Globus pallidus (tissue), 1 donor: ENCODE measurements at places on chromosomes 7 and 10.

DNA sequence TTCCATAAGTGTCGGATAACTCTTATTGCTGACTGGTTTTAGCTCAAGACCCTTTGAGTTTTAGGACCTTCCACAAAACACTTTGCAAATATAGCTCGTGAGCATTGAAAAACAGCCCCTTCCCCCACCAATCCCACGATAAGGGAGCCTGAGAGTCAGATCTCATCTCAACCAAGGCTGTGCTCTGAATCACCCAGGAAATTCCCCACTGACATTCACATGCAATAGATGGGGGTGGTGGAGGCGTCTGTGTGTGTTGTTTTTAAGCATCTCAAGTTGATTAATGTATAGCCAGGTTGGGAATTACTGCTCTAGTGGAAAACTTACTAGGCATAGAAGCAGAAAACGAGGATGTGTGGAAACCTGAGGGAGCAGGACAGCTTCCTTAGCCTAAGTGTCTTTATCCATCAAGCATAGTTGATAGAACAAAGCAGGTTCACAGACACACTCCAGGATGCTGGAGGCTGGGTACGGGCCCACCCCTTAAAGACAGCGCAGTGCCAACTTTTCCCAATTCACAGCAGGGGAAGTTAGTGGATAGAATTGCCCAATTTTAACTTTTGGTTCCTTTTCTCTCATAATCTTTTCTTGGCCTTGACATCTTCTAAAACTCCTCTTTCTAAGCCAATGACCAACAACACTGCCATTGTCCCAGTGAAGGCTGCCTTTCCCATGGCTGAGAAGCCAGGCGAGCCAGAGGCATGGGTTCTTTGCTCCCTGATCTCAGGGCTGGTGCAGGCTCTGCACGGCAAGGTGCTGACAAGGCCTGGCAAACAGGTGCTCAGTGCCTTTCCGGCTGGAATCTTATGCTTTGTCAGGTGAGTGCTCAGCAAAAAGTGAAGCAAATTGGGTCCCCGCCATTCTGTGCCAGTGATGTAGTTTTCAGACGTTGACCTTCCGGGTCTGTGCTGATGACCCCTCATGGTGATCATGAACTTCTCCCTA lies 98.5 kb upstream of the INSIG1 start:
- no peak for DNase-seq

- no peak for DNase-seq
Measured at GRCh38 chr10:49593564-49593875, 16.6 kb upstream of the SLC18A3 start.

DNA sequence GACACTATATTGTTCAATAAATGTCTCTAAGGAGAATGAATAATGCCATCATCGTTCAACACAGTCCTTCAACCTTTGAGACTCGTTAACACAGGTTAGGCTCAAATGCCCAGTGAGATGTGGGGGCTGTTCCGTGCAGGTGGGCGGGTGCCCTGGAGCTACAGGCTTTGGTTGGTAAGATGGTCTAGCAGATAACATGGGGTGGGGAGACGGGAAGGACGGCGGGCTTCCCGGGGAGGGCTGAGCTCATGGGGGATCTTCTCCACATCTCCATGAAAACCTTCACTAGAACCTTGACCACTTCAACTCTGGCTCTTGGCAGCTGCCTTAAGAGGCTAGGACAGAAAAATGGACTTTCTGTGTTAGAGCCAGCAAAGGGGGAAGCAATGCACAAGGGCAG lies 134.1 kb upstream of the TCERG1L start:
- DNase-seq, result no peak

- DNase-seq, result no peak
Measured at GRCh38 chr10:18793951-18794350, 134.7 kb downstream of the ARL5B start.

DNA sequence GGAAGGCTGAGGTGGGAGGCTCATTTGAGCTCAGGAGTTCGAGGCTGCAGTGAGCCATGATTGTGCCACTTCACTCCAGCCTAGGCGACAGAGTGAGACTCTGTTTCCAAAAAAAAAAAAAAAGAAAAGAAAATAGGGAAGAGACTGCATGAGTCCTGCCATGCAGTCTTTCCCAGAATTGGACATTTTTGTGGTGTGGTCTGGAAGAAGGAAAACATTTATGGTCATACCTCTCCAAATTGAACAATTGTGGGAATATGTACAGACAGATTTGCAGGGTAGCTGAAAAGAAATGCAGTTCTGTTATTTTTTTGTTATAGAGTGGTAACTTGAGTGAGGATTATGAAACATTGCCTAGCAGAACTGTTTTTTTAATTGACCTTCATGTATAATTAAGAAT lies 198.1 kb downstream of the AUTS2 start:
- no peak for DNase-seq

DNA sequence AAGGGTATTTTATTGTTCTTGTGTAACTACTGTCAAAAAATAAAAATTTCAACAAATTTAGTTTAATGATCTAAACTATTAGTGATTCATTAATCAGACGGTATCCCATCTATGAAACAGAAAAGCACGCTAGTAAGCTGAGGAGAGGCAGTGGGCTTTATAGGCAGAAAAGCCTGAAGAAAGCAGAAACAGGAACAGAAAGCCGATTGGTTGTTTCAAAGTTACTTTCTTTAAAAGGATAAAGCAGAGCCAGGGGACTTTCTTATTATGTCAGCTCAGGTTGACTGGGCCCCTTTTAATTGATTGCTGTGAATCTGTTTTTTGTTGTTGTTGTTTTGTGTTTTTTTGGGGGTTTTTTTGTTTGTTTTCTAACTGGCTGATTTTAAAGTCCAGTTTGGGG lies 105.5 kb downstream of the TES start:
- no peak for DNase-seq

DNA sequence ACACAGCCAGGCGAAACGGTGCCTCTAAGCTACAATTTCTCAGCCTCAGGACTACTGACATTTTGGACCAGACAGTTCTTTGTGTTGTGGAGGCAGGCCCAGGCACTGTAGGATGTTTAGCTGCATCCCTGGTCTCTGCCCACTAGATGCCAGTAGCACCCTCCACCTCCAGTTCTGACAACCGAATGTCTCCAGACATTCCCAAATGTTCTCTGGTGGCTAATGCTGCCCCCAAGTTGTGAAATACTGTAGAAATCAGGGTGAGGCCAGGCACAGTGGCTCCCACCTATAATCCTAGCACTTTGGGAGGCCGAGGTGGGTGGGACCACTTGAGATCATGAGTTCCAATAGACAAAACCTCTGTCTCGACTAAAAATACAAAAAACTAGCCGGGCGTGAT lies 18.2 kb downstream of the HNRNPF start:
- DNase-seq, result peak; percentile 81

DNA sequence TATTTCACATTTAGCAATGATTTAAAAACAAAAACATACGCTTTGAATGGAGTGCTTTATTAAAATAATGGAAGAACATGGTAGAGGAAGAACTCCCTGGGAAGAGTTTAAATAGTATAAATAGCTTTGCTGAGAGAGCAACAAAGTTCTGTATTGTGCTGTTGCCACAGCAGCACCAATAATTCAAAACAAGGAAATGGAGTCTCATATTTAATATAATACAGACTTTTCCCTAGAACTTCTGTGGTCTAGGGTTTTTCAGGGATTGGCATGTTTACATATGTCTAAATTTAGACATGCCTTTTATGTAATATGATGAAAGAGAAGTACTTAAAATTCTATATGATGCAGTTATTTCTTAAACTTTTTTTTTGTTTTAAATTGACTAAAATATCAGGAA lies 217.2 kb upstream of the HDAC9 start:
- DNase-seq, result no peak

GRCh38 chr7:37329940-37330339 lies 118.7 kb downstream of the ELMO1 start:
- DNase-seq, result no peak

- no peak for DNase-seq
Measured at GRCh38 chr10:75070476-75070875, 41.0 kb upstream of the SAMD8 start.

DNA sequence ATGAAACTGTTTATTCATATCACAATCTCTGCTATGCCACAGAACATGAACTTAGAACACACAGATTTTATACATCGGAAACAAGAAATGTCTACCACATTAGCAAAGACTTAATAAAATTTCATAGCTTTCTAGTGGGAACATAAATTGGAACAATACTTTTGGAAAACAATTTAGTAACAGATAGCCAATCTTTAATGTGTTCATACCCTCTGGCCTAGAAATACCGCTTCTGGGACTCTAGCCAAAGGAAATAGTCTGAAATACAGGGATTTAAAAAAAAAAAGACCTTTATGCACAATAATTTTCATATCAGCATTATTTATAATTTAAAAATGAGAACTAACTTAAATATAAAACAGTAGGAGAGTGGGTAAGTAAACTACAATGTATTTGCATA lies 168.5 kb downstream of the PLXNA4 start:
- DNase-seq, result no peak

- no peak for DNase-seq
Measured at GRCh38 chr10:88181902-88182600, 318.6 kb downstream of the PTEN start.

GRCh38 chr10:2734603-2735002 lies 332.7 kb upstream of the PFKP start:
- DNase-seq, result no peak

GRCh38 chr10:1552881-1553670 lies 184.2 kb downstream of the ADARB2 start:
- DNase-seq, result no peak

DNA sequence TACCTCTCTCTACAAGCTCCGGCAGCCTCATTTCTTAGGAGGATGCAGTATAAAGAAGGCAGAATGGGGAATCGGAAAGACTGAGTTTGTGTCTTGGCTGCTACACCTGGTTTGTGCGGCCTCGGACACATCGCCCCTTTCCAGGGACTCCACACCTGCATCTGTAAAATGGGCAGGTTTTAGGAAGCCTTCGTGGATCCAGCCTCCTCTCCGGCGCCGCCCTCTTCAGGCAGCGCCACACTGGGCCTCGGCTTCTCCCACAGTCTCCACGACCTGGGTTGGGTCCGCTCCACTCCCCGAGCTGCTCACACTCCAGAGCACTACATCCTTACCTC lies 341 bp downstream of the GOT1 start:
- DNase-seq, result no peak

DNA sequence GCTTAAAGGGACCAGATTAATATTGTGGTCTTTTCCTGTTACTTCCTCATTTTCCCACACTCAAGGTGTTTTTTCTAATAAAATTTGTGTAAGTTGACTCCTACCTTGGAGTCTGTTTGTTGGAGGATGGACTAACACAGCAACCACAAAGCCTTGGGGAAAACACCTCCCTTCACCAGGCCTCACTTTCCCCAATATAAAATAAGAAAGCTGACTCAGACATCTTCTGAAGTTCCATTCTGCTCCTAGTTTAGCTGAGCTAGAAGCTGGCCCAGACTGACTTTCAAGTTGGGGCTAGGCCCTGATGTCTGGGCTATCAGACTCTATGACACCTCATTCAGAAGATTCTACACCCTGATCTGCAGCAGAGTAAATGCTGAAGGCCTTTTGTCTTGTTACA lies 73.0 kb upstream of the ADRB1 start:
- no peak for DNase-seq

GRCh38 chr10:63627881-63628296 lies 106.7 kb downstream of the REEP3 start:
- no peak for DNase-seq

- no peak for DNase-seq
Measured at GRCh38 chr10:88949912-88950837, 2.4 kb downstream of the ACTA2 start.

GRCh38 chr7:33192695-33193291 lies 63.4 kb downstream of the BBS9 start:
- no peak for DNase-seq

- no peak for DNase-seq
Measured at GRCh38 chr10:103155471-103156085, 37.5 kb downstream of the NT5C2 start.

DNA sequence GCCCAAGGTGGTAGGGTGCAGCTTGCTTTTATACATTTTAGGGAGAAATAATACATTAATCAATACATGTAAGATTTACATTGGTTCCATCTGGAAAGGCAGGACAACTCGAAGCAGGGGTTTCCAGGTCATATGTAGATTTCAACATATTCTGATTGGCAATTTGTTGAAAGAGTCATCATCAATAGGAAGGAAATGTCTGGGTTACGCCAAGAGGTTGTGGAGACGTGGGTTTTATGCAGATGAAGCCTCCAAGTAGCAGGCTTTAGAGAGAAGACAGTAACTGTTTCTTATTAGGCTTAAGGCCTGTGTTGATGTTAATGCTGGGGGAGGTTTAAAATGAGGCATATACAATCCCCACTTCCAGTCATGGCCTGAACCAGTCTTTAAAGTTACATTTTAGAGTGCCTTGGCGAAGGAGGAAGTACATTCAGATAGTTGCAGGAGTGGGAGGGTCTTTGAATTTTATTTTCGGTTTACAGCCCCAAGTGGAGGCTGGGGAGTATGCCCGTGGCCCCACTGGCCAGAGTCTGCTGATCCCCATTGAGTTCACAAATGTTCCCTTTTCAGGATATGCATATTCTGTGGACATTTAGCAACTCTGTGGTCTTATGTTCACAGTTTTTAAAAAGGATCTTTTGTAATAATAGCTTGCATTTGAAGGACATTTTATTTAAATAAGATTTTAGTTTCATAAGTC lies 166.0 kb upstream of the GDF10 start:
- DNase-seq, result no peak

DNA sequence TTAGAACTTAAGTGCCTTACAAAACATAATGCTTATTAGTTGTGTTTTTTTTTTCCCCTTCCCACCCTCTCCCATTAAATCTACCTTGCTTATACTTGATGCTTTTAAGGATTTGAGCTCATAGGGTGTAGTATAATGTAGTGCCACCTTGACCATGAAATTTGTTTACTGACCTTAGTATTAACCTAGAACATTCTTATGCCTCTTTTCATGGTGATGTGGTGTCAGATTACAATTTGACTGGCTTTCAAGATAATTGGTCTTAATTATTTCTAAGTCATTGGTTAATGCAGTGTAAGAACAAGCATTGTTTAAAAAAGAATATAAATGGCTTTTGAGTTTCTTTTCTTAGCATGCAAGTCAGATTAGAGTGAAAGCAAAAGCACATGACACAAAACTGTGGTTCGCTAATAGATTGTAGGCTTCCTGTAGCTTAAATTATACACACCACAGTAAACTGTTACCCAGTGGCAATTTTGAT lies 61.8 kb downstream of the ADD3 start:
- DNase-seq, result no peak

DNA sequence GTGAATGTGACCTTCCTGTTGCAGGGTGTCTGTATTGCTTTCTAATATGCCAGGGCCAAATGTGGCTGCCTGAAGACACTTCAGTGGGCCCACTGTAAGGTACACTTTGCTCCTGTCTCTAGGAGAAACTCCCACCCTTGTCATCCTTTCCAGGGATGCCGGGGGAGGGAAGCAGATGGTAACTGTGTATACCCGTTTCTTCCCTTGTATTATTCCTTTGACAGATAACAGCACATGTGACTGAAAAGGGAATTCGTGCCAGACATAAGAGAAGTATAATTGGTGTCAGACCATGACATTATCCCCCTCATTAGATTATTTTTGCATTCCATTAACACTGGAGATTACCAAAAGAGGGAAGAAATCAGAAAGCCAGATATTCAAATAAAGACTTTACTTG lies 317.7 kb downstream of the CAMK1D start:
- DNase-seq, result no peak

GRCh38 chr10:354901-355617 lies 219.8 kb downstream of the ZMYND11 start:
- DNase-seq, result no peak

GRCh38 chr7:71868797-71869196 lies 543.3 kb downstream of the CALN1 start:
- DNase-seq, result no peak
